T47D (cell line): ENCODE measurements at places on chromosomes 5 and 9.

GRCh38 chr5:160462167-160462566 is 40.5 kb downstream of the PTTG1 start:
- no peak for DNase-seq

- DNase-seq, result peak; percentile 28
Observed at GRCh38 chr9:5719100-5719926, 90.4 kb downstream of the RIC1 start.

DNA sequence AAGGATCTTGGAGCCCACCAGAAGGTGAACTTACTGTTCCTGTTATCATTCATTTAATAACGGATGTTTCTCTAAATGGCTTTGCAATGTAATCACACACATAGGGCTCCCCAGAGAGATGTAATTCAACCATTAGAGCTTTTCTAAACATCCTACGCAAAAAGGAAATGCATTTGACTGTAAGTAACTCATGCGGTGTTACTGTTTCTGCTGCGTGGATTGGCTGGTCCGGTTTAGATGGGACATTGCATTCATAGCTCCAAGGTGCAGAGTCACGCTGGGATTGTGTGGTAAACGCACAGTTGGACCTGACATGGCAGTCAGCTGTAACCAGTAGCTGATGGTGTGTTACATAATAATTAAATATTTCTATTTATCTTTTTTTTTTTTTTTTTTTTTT is 185.5 kb upstream of the OTULINL start:
- no peak for DNase-seq

- DNase-seq, result no peak
Observed at GRCh38 chr5:35172533-35172932, 57.8 kb downstream of the PRLR start.

GRCh38 chr9:1941989-1942388 is 73.2 kb upstream of the SMARCA2 start:
- no peak for DNase-seq

- no peak for DNase-seq
Observed at GRCh38 chr5:24401773-24402172, 243.0 kb downstream of the CDH10 start.

- no peak for DNase-seq
Observed at GRCh38 chr5:15595929-15596328, 95.9 kb downstream of the FBXL7 start.

DNA sequence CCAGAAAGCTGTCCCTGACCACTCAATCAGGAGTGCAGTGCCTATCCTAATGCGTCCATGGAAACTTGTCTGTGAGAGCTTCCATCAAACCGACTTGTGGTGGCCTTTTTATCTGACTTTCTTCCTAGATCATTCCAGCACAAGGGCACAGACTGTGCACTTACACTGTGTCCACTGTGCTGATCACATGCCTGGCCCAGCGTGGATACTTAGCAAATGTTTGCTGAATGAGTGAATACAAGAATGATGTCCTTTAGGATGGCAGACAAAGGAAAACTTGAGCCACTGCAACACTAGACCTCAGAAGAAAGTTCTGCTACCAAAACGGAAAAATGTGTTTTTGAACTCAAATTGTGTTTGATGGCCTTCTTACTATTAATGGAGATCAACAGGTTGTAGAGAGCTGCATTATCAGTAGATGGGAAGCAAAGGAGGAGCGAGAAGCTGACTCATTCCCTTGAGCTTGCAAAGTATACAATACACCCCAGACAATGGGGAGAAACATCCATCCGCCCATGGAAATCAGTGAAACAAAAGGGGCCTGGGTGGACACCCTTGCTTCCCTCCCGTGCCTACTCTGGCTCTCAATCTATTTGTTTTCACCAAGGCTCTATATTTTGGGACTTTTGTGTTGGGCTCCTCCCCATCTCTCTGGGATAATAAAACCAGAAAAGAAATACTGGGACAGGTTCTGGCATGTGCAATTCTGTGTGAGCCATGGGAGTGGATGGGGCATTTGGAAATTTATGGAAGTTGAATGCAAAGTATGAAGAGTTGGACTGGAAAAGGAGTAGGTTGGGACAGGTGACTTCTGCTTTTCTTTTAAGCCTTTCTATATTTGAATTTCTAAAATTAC is 76.2 kb upstream of the ZFAND5 start:
- no peak for DNase-seq

- no peak for DNase-seq
Observed at GRCh38 chr5:3381206-3381825, 214.3 kb upstream of the IRX1 start.

DNA sequence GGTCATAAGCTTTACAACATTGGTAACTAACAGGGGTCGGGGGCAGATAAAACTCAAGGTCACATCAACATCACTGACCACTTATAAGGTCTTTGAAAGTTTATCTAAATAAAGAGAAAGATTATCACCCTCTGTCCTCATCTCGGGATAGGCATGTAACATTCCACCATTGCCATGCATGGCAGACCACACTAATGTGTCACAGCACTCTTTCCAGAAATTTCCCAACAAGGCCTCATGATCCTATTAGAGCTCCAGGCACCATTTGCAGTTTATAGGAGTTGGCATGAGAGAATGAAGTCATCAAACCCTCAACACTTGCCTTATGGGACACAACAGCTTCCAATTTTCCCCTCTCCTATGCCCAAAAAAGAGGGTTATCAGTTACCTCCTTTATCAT is 31.9 kb upstream of the ZNF622 start:
- no peak for DNase-seq

DNA sequence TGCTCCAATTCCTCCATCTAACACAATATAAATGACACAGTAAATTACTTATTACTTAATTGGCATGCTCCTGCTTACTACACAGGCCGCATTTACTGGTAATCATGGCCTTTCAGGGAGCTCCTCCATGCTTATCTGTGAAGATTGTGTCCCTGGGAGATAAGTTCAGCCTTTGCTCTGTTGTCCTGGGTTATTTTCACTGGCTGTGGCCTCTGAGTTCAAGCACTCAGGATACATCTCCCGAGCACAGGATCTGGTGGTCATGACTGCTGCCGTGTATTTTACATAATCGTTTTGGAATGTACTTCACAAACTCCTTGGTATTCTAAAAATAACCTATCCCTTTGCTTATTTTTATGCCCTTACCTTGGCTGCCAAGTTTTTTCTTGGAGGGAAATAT is 215.7 kb downstream of the ICE1 start:
- no peak for DNase-seq
